ENCODE measurements at places on chromosomes 4 and X. TPM values are rescaled to one million over a fixed set of nuclear protein-coding genes. Genes with fewer than 3 reads are reported as not detected.
A peak's percentile ranks its signal among the peaks of the same experiment; 100 is the strongest.

- no peak for DNase-seq
These were observed 175.1 kb upstream of the GRID2 start for GRCh38 chr4:92128676-92129075.

DNA sequence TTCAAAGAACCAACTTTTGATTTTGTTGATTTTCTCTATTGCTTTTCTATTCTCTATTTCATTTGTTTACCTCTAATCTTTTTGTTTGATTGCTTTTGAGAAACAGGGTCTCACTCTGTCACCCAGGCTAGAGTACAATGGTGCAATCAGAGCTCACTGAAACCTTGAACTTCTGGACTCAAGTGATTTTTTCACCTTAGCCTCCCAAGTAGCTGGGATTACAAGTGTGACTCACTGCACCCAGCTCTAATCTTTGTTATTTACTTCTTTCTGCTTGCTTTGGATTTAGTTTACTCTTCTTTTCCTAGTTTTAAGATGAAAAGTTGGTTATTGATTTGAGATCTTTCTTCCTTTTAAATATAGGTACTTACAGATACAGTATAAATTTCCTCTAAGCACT, 26.2 kb downstream of the RAB9B start:
- DNase-seq, result no peak

DNA sequence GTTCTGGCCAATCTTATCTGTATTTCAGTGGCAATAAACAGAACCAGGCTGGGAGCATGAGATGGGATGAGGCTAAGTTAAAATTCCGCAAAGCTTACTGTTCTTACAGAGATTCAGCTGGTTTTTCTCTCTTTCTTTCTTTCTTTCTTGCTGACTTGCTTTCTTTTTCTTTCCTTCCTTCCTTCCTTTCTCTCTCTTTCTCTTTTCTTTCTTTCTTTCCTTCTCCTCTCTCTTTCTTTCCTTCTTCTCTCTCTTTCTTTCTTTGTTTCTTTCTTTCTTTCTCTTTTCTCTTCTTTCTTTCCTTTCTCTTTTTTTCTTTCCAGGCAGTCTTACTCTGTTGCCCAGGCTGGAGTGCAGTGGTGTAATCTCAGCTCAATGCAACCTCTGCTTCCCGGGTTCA, 24.4 kb downstream of the SPACA5B start:
- DNase-seq, result no peak

DNA sequence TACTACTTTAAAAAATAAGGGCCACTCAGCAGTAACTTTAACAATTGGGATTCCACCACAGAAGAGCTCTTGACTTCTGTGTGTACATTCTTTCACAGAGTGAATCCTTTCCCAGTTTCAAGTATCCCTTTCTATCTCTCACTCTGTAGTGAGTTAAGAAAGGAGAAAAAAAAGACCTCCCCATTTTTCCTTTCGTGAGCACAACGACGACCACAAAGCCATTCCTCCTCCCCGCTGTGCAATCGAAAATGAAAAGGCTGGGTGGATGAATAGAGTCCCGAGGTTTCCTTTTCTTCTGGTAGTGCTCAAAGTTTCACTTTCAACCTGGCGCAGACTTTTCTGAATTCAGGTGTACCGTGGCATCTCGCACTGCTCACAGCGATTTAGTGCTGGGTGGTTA, 58.0 kb downstream of the TAB3 start:
- no peak for DNase-seq

DNA sequence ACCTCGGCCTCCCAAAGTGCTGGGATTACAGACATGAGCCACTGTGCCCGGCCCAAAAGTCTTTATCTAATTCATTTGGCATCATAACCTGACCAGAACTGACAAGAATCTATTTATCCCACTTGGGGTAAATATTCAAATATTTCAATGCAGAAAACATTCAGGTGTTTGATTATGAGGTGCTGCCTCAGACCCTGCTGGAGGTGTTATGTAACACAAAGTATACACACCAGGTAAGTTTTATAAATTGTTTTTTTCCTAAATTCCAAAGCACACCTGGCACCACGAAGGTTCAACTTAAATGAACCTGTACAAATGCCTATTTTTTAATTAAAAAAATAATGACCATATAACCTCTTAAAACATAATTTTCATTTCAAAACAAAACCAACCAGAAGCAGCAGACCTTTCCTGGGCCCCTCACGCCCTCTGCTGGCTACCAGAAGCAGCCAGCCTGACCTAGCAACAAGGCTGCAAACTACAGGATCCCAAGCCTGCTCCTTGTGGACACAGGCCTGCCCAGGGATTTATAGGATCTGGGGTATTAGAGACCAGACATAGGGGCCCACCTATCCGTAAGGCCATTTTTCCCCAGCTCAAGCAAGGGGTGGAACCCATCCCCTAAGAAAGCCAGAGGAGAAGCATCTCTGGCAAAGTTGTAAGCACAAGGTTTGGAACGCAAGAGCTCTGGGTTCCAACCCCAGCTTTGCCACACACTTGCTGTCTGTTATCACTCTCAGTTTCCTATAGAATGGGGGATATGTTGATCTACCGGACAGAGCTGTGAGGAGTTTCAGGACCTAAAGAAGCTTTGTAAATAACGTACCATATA, 11.7 kb downstream of the OTUD5 start:
- DNase-seq, result no peak

CXCL1 gene
- 27.5 TPM for total RNA-seq

DNA sequence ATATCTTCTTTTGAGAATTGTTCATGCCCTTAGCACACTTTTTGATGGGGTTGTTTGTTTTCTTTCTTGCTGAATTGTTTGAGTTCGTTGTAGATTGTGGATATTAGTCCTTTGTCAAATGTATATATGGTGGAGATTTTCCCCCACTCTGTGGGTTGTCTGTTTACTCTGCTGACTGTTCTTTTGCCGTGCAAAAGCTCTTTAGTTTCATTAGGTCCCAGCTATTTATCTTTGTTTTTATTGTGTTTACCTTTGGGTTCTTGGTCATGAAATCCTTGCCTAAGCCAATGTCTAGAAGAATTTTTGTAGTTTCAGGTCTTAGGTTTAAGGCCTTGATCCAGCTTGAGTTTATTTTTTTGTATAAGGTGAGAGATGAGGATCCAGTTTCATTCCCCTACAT, 1372.6 kb upstream of the TENM3 start:
- DNase-seq, result no peak

- DNase-seq, result no peak
These were observed 74.3 kb upstream of the TEX13D start for GRCh38 chrX:124257924-124258702.

DNA sequence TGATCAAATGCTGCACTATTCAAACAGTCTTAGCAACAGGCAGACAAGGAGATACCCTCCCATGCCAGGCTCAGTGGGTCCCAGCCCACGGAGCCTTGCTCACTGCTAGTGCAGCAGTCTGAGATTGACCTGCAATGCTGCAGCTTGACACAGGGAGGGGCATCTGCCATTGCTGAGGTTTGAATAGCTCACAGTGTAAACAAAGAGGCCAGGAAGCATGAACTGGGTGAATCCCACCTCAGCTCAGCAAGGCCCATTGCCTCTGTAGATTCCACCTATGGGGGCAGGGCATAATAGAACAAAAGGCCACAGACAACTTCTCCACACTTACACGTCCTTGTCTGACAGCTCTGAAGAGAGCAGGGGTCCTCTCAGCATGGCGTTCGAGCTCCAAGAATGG, 26.6 kb upstream of the ZXDB start:
- DNase-seq, result no peak

IL1RAPL1 gene
- 0.48 TPM for total RNA-seq

DNA sequence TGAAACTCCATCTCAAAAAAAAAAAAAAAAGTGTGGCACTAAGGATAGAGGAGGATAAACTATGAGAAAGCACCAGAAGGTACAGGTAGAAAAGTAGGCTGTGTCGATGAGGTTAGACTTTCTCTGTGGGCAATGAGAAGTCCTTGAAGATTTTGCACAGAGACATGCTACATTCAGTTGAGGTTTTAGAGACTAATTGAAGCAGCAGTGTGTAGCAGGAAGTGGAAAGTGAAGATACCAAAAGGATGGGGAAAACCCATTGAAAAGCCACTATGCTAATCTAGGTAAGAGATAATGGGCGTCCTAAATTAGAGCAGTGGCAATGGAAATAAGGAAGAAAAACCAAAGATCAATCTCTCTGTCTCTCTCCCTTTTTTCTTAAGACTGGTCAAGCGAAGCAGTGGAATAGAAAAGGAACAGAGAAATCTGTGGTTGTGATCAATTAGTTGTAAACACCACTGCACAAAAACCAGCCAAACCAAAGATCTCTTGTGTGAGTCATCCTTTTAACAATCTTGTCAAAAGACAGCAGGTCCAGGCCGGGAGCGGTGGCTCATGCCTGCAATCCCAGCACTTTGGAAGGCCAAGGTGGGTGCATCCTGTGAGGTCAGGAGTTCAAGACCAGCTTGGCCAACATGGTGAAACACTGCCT, 3.5 kb downstream of the SPINK2 start:
- DNase-seq, result no peak

- DNase-seq, result peak; percentile 30
These were observed 898 bp upstream of the NDP start for GRCh38 chrX:43974100-43974475.

PNMA6A gene
- 0.32 TPM for total RNA-seq

DNA sequence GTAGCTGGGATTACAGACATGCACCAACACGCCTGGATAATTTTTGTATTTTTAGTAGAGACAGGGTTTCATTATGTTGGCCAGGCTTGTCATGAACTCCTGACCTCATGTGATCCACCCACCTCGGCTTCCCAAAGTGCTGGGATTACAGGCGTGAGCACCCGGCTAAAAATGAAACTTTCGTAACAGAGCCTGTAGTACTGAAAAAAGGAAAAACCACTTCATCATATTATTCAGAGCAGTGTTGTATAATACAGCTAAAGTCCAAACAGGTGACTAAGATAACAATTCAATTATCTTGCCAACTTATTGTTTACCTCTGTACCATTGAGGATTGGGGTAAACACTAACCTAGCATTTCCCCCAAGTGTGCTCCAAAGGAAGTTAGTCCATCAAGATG, 43.9 kb upstream of the HPRT1 start:
- no peak for DNase-seq

DNA sequence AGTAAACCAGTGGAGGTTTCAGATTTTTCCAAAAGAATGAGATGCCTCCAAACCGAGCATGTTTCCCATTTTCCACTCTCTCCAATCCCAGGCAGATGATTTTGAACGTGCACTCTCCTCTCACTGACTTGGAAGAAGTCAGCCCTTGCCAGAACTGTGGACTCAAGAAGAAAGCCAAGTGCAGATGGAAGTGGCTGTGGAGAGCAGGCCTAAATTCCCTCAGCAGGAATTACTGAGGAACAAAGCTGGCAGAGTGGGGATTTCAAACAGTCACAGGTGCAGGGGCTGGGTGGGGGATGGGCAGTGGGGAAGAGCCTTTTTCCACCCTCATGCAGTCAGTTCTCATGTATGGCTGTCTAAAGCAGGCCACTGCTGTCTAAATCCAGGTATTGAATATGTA, 83.5 kb upstream of the PLAC1 start:
- no peak for DNase-seq

- peak; percentile 3 for DNase-seq
These were observed 25.2 kb upstream of the COL25A1 start for GRCh38 chr4:109327641-109328040.

CT45A2 gene
- total RNA-seq, result not detected

- DNase-seq, result peak; percentile 67
These were observed 19.6 kb upstream of the TCEAL4 start for GRCh38 chrX:103565752-103566151.

GRCh38 chr4:168864821-168865541, 145.1 kb downstream of the CBR4 start:
- no peak for DNase-seq
